Activated naive CD4-positive, alpha-beta T cell (primary cell): ENCODE measurements at places on chromosomes 2 and 18.

GRCh38 chr2:145351864-145352425 lies 832.0 kb upstream of the ZEB2 start:
- no peak for DNase-seq

GRCh38 chr2:15660491-15661294 lies 69.0 kb downstream of the DDX1 start:
- no peak for DNase-seq

DNA sequence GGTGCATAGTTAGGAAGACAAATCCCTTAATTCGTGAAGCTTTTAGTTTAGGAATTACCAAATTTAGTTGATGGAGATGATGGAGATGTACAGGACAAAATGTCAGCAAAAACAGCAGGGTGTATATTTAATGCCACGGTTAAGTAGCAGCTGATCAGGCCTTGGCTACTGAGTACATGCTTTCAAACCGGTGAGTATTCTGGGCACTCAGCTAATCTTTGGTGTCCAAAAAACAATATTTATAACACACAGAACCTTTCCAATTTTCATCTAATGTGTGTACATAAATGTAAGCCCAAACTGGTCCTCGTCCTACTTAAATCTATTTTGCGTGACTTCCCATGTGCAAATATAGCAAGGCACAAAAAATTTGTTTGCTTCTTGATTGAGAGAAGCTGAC lies 703.4 kb upstream of the LINC00305 start:
- no peak for DNase-seq

- no peak for DNase-seq
Observed at GRCh38 chr2:215160081-215160480, 21.7 kb upstream of the ABCA12 start.

DNA sequence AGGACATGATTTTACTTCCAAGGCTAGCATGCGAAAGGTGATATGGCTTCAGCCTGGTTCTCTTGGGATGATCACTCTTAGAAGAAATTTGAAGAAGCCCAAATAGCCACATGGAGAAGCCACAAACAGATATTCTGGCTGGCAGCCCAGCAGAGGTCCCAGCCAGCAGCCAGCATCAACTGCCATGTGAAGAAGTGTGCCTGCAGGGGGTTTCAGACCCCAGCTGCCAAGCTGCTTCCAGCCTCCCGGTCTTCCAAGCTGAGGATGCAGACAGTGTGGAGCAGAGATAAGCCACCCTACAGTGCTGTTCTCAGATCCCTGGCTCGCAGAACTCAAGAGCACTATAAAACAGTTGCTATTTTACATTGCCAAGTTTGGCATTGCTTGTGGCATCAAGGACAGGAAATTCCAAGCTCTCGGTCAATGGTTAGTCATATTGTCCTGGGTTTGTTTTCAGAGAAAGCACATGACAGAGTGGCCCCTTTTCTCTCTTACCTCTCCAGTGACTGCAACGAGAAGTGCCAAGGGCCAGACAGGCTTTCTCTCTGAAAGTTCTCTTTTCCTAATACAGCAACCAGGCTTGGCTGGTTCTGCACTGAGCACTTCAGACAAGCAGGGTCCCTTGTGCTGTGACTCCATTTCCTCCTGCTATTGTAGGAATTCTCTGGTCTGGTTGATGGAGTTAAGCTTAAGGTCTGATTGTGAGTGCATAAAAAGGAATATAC lies 223.7 kb downstream of the ANKRD30B start:
- DNase-seq, result no peak
